ENCODE measurements at places on chromosomes 2 and 18. TPM values are rescaled to one million over a fixed set of nuclear protein-coding genes. Genes with fewer than 3 reads are reported as not detected.

GRCh38 chr2:117967977-117968718, 45.7 kb downstream of the CCDC93 start:
- DNase-seq = peak; percentile 30

DNA sequence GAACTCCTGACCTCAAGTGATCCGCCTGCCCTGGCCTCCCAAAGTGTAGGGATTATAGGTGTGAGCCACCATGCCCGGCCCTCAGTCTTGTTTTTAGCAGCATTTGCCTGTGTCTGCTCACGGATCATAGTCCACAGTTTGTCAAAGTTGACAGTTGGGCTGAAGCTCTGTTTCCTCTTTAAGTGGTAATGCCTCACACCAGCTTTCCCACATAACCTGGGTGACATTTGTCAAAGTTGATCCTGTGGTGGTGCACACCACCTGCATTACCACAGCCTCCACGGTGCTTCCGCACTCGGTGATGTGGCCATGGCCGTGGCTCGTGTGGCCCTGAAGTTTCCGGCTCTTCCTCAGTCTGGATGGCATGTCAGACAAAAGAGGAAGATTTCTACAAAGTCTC, 27.1 kb downstream of the RAB31 start:
- no peak for DNase-seq

- DNase-seq = no peak
Measured at GRCh38 chr2:158999458-158999857, 31.0 kb downstream of the TANC1 start.

GRCh38 chr2:125330133-125330532, 1305.0 kb downstream of the CNTNAP5 start:
- DNase-seq = no peak

DNA sequence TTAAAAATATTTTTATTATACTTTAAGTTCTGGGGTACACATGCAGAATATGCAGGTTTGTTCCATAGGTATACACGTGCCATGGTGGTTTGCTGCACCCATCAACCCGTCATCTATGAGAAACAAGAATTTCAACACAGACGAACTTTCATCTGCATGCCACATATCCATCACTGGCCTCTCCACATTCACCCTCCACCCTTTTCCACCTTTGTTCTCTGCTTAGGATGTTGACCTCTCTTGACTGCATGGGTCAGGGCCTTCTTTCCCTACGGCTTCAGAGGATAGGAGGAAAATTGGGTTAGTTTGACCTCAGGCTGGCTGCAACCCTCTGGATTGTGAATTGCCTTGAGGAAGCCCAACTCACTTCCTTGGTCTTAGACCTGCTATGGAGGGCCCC, 260.9 kb downstream of the MREG start:
- DNase-seq = no peak

GRCh38 chr2:240439698-240440151, 4.3 kb downstream of the GPC1 start:
- no peak for DNase-seq

DNA sequence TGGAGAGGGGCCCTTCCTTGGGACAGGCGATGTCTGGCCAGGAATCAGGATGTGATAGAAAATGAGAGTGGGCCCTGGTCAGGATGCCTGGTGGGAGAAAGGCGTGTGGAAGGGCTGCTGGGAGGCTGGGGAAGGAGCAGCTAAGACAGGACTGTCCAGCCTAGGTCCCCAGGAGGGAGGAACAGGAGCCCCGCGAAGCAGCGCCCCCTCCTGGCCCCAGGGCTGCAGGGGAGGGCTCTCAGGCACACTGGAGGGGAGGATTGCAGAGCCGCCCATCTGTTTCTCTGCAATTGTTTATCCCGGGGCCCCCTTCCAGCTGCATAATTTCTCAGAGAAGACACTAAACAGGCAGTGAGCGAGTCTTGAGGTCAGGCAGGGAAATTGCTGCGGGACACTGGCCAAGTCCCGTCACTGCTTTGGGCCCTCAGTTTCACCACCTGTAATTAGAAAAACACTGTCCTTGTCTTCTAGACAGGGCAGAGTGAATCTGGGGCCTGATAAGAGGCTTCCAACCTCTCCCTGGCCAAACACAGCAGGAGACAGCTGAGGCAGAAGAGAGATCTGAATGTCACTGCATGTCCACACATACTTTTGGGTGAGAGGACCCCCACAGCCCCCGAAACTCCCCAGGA, 3.9 kb upstream of the NPPC start:
- no peak for DNase-seq

- DNase-seq = no peak
Measured at GRCh38 chr2:3073041-3073595, 304.5 kb downstream of the EIPR1 start.

DNA sequence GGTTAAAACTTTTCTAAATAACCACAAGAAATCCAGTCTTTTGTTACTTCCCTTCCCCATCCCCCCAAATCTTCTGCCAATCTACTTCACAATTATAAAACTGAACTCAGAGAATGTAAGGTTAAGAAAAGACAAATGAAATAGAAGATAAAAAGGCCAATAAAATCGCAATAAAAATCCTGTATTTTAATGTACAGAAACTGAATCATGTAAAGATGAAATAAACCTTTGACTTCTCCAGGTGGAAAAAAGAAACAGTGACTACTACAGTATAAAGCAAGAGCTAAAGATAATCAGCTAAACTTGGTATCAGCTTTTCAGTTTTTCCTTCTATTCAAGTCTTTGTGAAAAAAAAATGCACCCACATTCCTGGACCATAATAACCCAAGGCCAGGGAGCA, 1.7 kb downstream of the SYT4 start:
- DNase-seq = no peak

DNA sequence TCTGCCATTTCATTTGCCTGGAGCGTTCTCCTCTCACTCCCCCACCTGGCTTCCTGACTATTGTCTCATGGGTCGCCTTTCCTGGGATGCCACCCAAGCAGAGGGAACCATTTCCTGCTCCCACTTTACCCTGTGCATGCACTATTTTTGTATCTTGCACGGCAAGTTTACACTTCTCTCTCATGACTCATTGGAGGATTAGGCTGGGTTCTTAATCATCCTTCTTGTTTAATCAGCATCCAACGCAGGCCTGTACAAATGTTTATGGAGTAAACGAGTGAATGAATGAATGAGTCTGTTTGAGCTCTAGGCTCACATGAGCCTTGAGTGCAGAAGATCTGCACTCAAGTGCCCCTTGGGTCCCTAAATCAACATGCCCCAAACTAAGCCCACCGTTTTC, 3.8 kb upstream of the ARHGAP25 start:
- DNase-seq = no peak

DNA sequence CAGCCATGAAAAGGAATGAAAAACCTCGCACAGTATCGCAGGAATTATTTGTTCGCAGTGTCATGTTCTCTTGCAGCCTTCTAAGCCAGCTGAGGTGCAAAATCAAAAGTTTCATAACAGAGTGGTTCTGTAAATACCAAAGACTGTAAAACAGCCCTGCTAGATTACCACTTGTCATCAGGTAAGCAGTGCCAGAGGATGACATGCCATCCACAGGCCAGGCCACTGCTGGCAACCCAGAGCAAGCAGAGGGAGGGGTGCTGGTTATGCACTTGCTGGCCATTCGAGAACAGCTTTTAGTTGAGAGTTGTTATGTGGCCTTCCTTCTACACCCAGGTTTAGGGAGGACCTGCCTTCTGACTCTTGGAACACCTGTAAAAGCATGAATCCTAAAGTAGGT, 114.3 kb upstream of the MGAT5 start:
- no peak for DNase-seq

- no peak for DNase-seq
Measured at GRCh38 chr2:28377195-28377816, 15.4 kb upstream of the FOSL2 start.

DNA sequence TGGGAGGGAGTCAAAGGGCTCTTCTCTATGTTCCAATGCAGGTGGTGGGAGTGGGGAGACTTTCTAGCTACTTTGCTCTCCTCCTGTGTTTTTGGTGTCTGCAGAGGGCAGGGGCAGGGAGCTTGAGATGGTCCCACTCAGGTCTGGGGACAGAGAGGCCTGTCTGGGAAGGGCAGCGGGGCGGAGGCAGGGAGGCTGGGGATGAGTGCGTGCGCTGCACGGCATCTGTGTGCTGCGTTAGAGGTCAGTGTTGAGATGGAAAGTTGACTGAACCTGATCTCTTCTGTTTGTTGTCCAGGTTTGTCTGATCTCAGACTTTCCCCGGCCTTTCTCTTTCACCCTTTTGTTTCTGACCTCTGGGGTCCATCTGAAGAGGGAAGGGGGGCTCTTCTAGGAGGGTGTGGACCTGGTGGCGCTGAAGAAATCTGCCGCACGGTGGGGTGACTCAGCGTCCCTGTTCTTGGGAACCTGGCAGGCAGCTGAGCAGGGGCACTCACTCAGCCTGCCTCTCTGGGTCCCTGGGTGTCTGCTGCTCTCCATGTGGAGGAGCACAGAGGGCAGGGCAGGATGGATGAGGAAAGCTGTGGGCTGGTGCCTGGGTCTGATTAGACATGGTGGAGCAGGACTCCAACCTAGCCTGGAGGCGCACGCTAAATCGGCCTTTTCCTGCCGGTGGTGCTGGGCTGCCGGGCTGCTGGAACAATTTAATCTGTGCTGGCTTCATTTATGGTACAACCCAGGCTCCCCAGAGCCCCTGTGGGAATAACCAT, 24.1 kb downstream of the IGFBP2 start:
- no peak for DNase-seq

DNA sequence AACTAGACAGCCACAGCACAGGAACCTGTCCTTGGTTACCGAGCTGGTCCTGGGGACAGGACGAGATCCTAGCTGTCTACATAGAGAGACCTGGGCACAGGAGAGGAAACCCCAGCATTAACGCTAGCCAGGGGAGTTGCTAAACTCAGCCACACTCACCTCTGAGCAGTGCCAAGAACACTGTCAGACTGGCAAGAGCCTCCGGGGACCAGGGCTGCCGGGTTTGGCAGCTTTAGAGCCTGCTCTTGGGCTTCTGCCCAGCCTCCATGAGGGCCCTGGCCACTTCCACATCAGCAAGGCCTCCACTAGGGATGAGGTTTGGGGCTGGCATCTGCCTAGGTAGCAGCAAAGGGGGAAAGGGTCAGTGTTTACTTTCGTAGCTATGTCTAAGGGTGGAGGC, 6.7 kb downstream of the TMBIM1 start:
- DNase-seq = no peak

- DNase-seq = peak; percentile 24
Measured at GRCh38 chr18:62523631-62524439, 1.0 kb downstream of the ZCCHC2 start.

- no peak for DNase-seq
Measured at GRCh38 chr2:143954186-143954585, 565.7 kb downstream of the ZEB2 start.

DNA sequence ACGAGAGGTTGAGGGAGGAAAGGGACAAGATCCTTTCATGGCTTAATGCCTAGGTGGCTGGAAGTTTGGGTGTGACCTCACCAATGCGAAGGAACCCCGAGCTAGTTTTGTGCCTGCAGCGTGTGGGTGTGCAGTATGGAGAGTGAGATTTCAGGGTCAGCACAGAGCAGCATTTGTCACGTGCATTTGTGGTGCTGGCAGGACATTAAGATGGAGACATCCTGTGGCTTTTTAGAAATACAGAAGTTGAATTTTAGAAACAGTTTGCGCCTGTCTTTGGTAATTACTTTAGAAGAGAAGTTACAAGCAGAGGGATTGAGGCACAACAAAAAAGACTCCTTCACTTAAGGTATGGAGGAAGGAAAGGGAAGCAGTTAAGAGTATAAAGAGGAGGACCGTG, 258.2 kb upstream of the THUMPD2 start:
- DNase-seq = no peak

DNA sequence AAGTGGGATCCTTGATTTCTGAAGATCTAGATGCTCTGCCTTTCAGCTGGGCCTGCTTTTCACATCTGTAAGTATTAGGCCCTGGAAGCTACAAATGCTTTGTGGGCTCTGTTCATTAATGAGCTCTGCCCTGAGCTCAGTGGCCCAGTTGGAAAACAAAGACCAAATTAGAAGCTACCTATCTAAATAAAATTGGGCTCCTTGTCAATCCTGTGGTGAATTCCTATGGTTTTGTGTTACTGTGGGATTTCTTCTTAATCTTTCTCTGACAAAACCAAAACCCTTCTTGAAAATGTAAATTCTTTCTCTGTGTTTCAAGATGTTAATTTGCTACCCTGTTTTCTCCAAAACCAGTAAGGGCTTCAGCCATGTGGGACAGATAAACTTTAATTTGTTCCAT, 219.0 kb upstream of the HS6ST1 start:
- no peak for DNase-seq

DNA sequence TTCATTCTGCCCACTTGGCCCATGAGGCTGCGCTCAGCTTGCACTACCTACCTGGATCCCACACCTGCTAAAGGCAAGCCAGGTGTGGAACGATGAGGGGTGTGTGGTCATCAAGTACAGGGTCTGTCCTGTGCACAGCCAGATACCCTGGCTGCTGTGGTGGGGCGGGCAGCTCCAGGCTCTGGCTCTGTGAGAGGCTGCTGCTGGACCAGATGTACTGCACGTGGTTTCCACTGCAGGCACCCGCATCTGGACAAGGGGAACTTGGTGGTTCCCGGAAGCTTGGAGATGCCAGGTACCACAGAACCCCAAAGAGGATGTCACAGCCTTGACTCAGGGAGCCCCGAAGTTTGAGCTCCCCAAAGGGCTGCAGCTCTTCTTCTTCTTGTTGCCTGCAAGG, 68.1 kb upstream of the ZNF804A start:
- no peak for DNase-seq

DNA sequence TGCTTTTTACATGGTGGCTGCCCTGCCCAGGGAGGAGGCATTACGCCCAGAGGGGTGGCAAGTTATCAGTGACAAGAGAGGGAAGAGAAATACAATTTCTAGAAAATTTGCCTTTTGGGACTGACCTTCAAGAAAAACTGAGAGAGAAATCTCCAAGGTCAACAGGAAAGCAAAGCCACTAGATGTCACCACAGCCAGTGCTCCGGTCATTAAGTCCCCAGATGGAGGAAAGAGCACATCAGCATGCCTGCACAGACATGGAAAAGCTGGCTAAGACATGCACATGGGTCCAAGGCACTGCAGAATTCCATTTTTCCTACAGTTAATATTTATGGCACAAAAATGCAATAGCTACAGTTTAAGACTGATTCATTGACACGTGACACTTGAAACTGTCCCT, 21.0 kb downstream of the FHL2 start:
- peak; percentile 22 for DNase-seq

Gene UGT1A5
- not detected for polyA plus RNA-seq

Gene SERPINB12
- polyA plus RNA-seq = not detected

Gene PIEZO2
- 23.7 TPM for polyA plus RNA-seq

Gene ARHGAP25
- polyA plus RNA-seq = 6.8 TPM

Gene CCDC85A
- polyA plus RNA-seq = 1.2 TPM

Gene B4GALT6
- polyA plus RNA-seq = 20.7 TPM

Gene PER2
- 8.2 TPM for polyA plus RNA-seq
